Suprapubic skin (tissue), 4 donors: ENCODE measurements at places on chromosomes 1 and 21. TPM values are rescaled to one million over a fixed set of nuclear protein-coding genes. Genes with fewer than 3 reads are reported as not detected.

DNA sequence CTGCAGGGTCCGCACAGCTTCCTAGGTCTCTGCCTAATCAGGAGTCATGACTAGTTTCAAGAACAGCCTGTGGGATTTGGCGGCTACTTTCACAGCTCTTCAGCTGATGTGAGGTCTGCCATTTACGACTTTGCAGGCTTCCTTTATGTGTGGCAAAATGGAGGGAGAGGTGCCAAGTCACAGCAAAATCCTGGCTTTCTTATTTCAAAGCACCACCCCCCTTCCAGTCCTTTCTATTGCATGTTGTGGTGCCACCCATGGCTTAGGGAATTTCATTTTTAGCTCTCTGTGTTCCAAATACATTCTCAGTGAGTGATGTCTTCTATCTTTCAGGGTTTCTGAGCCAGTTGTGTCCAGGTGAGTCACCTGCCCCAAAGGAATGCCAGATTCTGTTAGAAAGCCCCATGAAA lies 75.1 kb upstream of the WLS start:
- no peak for DNase-seq

DNA sequence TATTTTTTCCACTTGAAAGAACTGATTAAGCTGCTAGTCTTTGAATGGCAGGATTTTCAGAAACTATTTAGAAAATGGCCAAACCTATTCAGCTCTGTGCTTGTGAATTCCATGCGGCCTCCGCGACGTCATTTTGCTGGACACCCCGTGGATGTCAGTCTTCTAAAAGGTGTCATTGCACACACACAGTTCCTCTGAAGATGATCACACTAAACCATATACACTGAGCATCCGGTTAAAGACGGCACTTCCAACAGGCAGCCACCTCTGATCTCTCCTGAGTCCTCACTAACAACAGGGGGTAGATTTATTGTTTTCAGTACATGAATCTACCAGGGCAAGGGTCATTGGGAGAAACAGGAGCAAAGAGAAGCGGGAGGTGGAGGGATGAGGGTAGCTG lies 9.1 kb downstream of the CFAP74 start:
- DNase-seq, result no peak

DNA sequence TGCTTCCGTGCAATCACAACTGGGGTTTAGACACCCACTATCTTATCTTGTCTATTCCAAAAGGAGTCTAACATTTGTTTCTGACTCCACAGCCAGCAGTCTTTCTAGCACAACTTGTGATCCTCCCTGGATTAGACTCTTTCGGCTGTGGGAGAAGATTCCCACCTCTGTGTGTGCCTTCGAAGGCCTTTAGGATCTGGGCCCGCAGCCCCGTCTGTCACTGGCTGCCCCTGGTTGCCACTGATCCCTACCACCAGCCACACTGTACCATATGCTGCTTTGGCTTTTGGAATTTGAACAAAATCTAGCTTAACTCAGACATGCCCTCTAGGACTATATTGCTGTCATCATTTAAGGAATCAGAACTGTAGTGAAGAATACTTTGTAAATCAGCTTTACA lies 18.0 kb downstream of the NTPCR start:
- DNase-seq, result no peak

DNA sequence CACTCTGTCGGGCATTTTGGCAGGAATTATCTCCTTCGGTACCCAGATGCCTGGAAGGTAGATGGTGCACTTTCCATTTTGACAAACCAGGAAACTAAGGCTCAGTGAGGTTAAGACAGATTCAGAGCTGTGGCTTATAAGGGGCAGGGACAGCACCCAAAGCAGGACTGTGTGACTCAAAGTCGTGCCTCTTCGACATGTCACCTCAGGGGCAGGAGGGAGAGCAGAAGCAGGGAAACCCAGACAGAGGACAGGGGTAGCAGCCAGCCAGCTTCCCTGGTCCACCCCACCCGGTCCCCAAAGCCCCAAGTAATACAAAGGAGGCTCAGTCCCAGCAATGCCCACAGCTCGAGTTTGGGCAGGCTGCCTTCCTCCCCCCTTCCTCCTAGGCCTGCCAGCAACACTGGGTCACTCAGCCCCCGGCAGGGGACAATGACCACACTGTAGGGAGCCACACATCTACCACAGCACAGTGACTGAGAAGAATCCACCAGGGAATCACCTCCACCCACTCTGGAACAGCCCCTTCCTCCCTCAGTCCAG lies 2.5 kb downstream of the RHOC start:
- DNase-seq, result no peak

DNA sequence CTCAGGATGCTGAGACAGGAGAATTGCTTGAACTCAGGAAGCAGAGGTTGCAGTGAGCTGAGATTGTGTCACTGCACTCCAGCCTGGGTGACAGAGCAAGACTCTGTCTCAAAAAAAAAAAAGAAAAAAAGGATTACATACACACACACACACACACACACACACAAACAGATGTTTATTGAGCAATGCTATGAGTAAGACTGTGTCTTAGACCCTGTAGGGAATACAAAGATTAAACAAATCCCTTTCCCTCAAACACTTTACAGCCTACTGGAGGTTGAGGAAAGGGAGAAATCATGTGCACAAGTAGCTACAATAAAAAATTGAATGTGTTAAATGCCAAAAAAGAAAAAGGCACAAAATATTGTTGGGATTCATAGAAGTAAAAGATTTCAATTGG lies 58.1 kb downstream of the RPAP2 start:
- no peak for DNase-seq

DNA sequence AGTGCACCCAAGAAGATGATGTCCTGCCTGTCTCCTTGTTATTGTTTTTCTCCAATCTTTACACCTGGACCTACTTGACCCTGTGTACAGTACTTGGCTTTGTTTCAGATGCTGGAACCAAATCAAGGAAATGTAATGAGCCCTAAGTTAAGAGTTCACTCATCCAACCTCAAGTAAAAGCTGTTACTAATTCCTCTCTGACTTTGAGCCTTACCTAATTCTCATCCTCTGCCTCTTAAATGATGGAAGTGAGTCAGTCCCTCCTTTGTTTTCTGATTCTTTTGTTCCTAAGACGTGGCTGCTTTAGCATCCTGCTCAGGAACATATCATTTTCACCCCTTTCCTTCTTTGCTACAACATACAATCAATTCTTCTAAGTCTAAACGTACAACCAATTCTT lies 15.3 kb upstream of the PLA2G4A start:
- no peak for DNase-seq

- DNase-seq, result no peak
These were observed at the start of gene ST6GALNAC5 for GRCh38 chr1:76867342-76868130. ST6GALNAC5 (plus strand) TSS chr1:76867480.

- DNase-seq, result no peak
These were observed 1.8 kb downstream of the MFN2 start for GRCh38 chr1:11982010-11982392.

- no peak for DNase-seq
These were observed 52.8 kb upstream of the ZBTB40 start for GRCh38 chr1:22398656-22399420.

DNA sequence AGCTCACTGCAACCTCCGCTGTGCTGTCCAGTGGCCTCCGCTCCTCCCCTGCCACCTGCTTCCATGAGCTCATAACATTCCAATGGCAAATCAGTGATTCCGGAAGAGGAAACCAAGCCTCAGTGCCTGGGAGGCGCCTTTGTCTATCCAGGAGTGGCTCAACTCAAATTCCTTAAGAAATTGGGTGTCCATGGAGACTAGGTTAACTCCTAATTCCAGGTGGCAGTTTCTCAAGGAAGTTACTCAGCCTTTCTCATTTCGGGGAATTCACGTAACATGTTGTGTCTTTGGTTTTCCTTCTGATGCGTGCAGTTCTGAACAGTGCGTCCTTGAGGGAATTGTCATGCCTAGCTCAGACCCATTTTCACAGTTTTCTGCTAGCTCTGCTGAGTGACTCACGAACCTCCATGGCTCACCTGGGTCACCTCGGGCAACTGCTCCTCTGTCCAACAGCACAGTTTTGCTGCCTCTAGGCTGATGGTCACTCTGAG lies 89.9 kb upstream of the DSCAM start:
- DNase-seq, result no peak

DNA sequence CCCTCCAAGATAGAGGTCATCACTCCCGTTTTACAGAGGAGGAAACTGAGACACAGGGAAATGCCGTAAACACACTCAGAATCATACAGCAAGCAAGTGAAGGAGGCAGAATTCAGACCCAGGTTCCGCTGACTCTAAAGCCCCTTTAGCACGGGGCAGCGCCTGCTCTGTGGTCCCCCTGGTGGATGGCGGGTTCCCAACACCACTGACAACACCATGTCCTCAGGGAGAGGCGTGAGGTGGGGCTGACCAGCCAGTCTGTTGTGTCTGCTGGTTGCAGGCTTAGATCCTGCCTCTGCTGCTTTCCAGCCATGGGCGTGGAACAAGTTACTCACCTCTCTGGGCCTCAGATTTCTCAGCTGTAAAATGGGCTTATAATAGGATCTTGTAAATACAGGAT lies 617.3 kb downstream of the MATN1 start:
- DNase-seq, result no peak

DNA sequence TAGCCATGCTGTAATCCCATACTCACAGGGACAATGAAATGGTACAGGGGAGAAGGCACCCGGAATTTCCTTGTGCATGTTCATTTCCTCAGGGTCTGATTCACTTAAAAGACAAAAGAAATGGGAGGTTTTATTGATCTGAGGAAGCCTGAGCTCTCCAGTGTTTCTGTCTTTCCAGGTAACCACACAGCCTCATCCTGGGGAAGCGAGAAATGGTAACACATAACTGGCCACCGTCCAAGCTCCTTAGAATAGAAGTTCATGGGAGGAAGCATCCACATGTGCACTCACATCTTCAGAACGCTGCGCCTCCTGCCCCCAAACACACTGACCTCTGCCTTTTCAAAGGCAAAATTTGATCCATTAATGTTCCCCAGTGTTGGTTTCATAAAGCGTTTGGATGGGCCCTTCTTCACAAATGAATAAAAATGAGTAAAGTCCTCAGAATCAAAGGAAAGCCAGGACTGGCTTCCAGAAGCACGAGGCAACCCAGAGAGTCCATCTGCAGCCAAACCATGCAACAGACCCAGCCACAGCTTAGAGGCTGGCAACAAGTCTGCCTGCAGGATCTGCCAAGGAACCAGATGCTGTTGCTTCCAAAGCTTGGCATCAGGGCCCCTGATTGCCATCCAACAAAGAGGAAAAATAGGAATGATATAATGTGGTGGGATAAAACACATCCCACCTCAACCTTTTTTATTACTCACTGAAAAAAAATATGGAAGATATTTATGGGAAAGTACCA lies 120.3 kb downstream of the ZBTB18 start:
- no peak for DNase-seq

- DNase-seq, result no peak
These were observed 34.2 kb downstream of the AHDC1 start for GRCh38 chr1:27569506-27570291.

DNA sequence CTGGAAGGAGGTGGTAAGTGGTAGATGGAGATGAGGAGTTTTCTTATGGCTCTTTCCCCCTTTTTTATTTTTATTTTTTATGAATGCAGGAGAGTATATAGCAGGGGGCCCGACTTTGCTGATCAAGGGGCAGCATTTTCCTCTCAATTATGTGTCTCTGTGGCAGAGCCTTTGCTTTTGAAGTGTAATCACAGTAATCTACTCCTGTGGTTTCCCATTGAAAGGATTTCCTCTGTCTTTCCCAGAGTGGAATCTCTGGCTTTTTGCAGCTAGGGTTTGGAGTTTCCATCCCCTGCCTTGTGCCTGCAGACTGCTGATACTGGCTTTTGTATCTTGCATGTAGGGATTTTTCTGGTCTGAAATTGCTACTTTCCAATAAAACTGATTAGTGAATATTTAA lies 29.1 kb downstream of the ARID1A start:
- no peak for DNase-seq

DNA sequence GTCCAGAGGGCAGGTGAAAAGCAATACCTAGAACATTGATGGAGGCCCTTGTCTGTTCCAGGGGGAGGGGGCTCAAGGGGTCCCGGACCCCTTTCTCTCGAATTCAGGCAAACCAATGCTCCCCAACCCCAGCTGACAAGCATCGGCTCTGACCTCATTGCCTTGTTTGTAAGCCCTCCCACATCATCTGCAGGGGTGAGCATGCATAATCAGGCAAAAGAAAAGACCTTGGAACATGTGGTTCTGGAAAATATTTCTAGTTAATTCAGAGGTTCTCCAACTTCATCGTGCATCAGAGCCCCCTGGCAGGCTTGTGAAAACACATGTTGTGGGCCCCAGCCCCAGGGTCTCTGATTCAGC lies 231.3 kb downstream of the TOMM20 start:
- no peak for DNase-seq

DNA sequence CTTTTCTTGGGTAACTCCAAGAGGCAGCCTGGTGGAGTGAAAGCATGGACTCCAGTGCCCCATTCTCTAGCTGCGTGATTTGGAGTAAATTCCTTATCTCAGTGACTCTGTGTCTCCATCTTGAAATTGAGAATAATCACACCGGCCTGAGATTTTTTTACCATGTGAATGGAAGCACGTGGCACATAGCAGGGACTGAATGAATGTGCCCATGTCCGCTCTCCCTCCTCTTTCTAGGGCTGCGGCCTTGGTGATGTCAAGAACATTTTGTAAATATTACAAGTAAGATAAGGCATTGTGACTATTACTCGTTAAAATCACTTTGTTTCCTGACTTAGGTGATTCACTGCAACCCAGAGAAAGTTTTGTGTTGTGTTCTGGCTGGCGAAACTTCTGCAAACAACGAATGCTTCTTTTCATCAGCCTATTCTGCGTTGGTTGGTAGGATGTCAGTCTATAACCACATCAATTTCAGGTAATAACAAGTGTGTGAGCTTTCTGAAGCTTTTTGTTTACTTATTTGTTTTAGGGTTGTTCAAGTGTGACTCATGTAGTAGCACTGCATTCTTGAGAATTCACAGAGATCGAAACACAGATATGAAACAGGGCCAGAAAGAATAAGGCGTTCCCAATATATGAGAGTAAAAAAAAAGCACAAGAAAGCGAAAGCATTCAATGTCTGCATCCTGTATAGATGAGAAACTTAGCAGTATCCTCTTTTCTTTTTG lies 135.7 kb upstream of the SLC45A1 start:
- no peak for DNase-seq

GRCh38 chr1:244732851-244733450 lies 80.0 kb downstream of the DESI2 start:
- DNase-seq, result no peak

TMEM81 gene
- total RNA-seq, result 2.4 TPM

LHX4 gene
- total RNA-seq, result 0.21 TPM

SPRR3 gene
- total RNA-seq, result not detected

DHDDS gene
- 52.9 TPM for total RNA-seq

PGLYRP3 gene
- 53.2 TPM for total RNA-seq

LORICRIN gene
- 247 TPM for total RNA-seq

CR1 gene
- total RNA-seq, result 0.56 TPM
